ENCODE measurements at places on chromosomes 12 and 14. TPM values are rescaled to one million over a fixed set of nuclear protein-coding genes. Genes with fewer than 3 reads are reported as not detected.

SERPINA6 gene
- not detected for total RNA-seq

RNASE3 gene
- not detected for total RNA-seq

DNA sequence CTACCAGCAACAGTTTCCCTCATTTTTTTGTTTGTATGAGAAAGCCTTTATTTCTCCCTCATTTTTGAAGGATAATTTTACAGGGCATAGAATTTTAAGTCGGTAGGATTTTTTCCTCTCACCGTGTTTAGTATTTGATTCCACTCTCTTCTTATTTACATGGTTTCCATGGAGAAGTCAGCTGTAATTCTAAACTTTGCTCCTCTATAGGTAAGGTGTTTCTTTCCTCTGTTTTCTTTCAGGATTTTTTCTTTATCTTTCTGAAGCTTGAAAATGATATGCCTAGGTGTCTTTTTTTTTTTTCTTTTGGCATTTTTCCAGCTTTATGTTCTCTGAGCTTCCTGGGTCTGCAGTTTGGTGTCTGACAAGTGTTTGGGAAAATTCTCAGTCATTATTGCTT is 75.6 kb upstream of the ETV6 start:
- H3K4me1 ChIP-seq, result no peaks in the 10 kb centered on the region
- H3K27me3 ChIP-seq, result no peaks in the 10 kb centered on the region
- H3K4me3 ChIP-seq, result no peak overlapping the region

- H3K36me3 ChIP-seq, result no peaks in the 10 kb centered on the region
- H3K4me3 ChIP-seq, result no peak overlapping the region
- H3K27me3 ChIP-seq, result peaks cover 3% of the 10 kb centered on the region
- H3K27ac ChIP-seq, result no peak overlapping the region
These were observed 42.1 kb upstream of the USP44 start for GRCh38 chr12:95593266-95593871.

- peaks cover 100% of the 10 kb centered on the region for H3K27me3 ChIP-seq
- H3K4me1 ChIP-seq, result no peaks in the 10 kb centered on the region
- no peaks in the 10 kb centered on the region for H3K36me3 ChIP-seq
- no peak overlapping the region for H3K27ac ChIP-seq
- no peak overlapping the region for H3K4me3 ChIP-seq
These were observed 4.4 kb downstream of the TBX5 start for GRCh38 chr12:114401328-114402083.

- H3K27ac ChIP-seq, result no peak overlapping the region
- no peaks in the 10 kb centered on the region for H3K27me3 ChIP-seq
- H3K36me3 ChIP-seq, result no peaks in the 10 kb centered on the region
- no peak overlapping the region for H3K4me3 ChIP-seq
These were observed 46.0 kb downstream of the YEATS4 start for GRCh38 chr12:69405566-69405865.

GRCh38 chr14:93317875-93318807 is 14.7 kb downstream of the BTBD7 start:
- H3K27ac ChIP-seq, result peak overlapping the region; percentile 69
- no peaks in the 10 kb centered on the region for H3K27me3 ChIP-seq
- no peak overlapping the region for H3K4me3 ChIP-seq
- no peak for DNase-seq
- peaks cover 32% of the 10 kb centered on the region for H3K4me1 ChIP-seq

DNA sequence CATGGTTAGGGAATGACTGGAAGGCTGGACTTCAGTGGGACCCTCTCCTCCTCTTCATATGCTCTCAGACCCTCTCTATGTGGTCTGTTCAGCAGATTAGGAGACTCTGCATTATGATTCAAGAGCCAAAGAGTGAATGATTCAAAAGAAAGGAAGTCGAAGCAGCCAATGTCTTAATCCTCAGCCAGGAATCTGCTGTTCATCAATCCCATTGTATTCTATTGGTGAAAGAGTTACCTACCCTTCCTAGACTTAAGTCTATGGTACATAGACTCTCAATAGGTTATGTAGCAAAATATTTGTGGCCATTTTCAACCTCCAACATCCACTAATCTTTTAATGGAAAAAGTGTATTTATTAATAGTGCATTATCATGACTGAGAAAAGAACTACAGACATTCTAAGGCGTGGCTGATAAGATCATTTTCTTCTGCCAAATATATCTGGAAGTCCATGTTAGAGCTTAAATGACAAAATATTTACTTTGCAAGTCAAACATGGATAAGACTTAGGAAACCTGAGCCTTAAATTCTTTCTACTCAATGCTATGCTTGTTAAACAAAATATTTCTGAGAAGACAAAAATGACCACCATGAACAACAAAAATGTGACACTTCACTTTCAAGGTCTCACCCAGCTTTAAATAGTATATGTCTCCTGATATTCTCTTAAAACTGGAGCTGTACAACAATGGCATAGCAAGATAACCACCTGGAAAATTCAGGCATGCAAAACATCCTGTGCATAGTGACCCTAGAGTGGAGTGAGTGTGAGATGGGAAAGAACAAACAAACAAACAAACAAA is 1100.6 kb downstream of the GALC start:
- H3K27me3 ChIP-seq, result no peaks in the 10 kb centered on the region
- no peak for DNase-seq
- no peak overlapping the region for H3K4me3 ChIP-seq
- H3K27ac ChIP-seq, result no peak overlapping the region
- no peaks in the 10 kb centered on the region for H3K36me3 ChIP-seq

GRCh38 chr12:4356041-4356327 is 23.5 kb downstream of the FGF23 start:
- H3K4me1 ChIP-seq, result no peaks in the 10 kb centered on the region
- H3K4me3 ChIP-seq, result no peak overlapping the region
- peaks cover 10% of the 10 kb centered on the region for H3K36me3 ChIP-seq
- peak; percentile 50 for DNase-seq
- no peaks in the 10 kb centered on the region for H3K27me3 ChIP-seq
- no peak overlapping the region for H3K27ac ChIP-seq

- H3K27me3 ChIP-seq, result no peaks in the 10 kb centered on the region
- no peak overlapping the region for H3K4me3 ChIP-seq
- H3K27ac ChIP-seq, result no peak overlapping the region
- peaks cover 21% of the 10 kb centered on the region for H3K4me1 ChIP-seq
These were observed 50.9 kb downstream of the CCDC88C start for GRCh38 chr14:91366749-91367148.

DNA sequence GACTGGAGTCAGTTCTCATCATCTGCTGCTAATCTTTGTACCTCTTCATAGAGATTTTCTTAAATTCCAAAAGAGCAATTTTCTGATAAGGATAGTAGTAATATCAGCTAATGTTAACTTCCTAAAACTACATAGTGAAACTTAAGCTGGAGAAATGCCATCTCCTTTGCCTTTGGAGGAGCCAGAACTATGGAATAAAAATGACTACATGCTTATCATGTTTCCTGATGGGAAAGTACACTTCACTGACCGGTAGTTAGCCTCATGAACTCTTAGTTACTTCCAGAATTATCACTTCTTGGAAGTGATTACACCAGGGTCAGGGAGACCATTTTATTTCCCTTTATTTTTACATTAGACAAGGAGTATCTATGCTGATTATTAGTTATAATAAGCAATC is 1222.1 kb upstream of the TMEM132C start:
- no peak for DNase-seq
- H3K4me1 ChIP-seq, result no peaks in the 10 kb centered on the region
- H3K4me3 ChIP-seq, result no peak overlapping the region
- no peaks in the 10 kb centered on the region for H3K36me3 ChIP-seq
- H3K27ac ChIP-seq, result no peak overlapping the region

DNA sequence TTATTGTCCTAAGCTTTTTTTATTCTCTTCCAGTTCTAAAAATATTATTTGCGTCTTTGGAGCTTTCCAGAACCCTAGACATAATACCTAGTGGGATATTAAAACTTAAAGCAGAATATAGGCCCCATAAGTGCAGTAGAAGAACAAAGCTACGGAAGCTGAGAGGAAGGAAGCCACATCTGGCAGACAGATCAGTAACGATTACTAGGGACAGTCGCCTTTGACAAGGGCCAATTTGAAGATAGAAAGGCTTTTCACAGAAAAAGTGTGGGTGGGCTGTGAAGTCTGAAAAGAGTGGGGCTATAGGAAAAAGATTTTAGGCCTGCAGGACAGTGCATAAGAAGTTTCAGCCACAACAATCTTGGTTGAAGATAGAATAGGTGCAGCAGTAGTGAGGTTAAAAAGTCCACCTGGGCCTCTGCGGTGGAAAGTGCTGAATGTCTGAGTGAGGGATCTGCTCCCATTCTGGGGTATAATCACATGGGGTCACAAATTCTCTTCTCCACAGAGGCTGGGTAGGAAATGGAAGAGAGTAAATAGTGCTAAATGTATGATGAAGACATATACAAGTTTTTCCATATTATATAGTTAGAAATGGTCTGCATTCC is 114.5 kb downstream of the CMAS start:
- H3K4me1 ChIP-seq, result peaks cover 9% of the 10 kb centered on the region
- H3K4me3 ChIP-seq, result no peak overlapping the region
- DNase-seq, result no peak

GRCh38 chr14:78440356-78440894 is 270.3 kb downstream of the NRXN3 start:
- DNase-seq, result no peak
- no peak overlapping the region for H3K4me3 ChIP-seq
- H3K4me1 ChIP-seq, result no peaks in the 10 kb centered on the region
- peak overlapping the region; percentile 24 for H3K27ac ChIP-seq
- H3K27me3 ChIP-seq, result peaks cover 46% of the 10 kb centered on the region
- H3K36me3 ChIP-seq, result no peaks in the 10 kb centered on the region
